ENCODE measurements at places on chromosomes 1 and 21.

GRCh38 chr1:184677344-184677743, 77.3 kb downstream of the EDEM3 start:
- DNase-seq, result no peak

DNA sequence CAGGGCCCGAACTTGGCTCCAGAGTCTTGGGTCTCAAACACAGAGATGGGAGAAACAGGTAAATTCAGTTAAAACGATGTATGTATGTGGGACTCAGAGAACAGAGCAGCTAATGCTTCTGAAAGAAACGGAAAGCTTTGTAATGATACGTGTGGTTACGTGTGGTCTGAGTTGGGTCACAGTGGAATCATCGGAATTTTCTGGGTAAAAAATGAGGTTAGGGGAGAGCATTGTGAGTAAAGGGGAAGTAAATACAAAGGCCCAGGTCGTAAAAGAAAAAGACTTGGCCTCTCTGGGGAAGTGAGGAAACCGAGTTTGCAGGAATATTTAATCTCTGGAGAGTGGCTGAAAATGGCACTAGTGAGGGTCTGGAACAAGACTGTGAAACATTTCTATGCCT, 8.3 kb downstream of the NHLH2 start:
- DNase-seq, result no peak

DNA sequence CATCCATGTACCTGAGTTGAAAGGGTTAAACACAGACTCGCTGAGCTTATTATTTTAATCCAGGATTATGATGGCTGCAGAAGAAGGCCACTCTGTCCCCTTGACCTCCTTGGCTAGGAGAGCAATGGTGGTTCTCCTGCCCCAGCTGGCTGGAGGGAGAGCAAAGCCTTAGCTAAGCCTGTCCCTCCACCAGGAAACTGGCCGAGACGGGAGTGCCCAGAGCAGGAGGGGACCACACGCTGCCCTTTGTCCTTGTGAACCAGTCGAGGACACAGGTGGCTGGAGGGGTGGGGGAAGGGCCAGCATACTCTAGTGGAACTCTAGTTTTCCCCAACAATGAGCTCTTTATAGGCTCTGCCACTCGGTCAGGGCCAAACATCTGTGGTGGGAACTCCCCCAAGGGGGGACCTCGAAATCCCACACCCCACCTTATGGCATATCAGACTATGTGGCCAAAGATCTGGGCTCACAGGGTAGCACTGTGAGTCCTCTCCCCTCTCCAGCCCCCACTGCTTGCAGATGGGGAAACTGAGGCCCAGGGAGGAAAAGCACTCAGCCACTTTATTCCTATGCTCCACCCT, 12.9 kb downstream of the KIAA1614 start:
- DNase-seq, result no peak

DNA sequence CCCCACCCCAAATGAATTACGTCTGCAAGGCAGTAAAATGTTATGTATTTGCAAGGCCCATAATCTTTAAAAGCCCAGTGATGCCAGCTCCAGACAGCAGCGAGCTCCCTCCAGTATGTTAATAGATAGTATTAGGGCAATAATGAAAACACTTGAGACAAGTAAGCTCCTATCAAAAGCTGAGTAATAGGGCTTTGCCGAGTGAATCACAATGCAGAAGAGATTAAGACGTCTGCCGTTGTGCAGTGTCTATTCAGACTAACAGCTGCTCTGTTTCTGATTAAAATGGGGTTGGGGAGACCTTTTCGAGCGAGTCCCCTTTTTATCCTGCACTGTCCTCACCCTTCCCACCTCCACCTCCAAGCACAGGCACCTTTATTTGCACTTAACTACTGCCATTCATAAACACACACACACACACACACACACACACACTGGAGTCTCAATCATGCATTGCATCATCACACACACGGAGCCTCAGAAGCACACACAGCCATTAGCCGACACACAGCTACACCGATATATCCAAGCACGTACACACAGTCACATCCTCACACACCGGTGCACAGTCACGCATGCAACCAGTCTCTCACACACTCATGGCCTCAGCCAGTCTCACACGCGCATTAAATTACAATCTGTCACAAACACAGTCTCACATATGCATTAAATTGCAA, 46.0 kb upstream of the FOXO6 start:
- no peak for DNase-seq

GRCh38 chr1:115694805-115695204, 53.0 kb downstream of the VANGL1 start:
- DNase-seq, result no peak

GRCh38 chr1:103945774-103946173, 196.1 kb downstream of the AMY1C start:
- no peak for DNase-seq

DNA sequence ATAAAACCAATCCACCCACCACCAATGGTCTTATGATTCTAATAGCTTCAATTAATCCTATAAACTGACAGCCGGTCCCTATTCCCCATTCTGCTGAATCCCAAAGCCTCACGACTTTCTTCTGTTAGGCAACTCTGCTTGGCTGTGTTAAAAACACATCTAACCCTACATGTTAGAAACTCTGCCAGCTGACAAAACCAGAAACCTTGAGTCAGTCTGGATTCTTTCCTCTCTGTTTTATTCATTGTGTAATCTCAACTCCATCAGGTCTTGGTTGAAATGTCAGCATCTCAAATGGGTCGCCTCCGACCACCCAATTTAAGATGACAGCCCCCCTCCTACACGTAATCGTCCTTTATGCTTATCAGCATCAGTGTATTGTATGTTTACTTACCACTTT, 312.1 kb downstream of the DISC1 start:
- no peak for DNase-seq

- DNase-seq, result peak; percentile 78
These were observed at the start of gene BEND5 for GRCh38 chr1:48776393-48777218. Gene BEND5, minus strand, starts transcription at chr1:48776891. Its CDS starts 60 bp downstream, at chr1:48776831.

DNA sequence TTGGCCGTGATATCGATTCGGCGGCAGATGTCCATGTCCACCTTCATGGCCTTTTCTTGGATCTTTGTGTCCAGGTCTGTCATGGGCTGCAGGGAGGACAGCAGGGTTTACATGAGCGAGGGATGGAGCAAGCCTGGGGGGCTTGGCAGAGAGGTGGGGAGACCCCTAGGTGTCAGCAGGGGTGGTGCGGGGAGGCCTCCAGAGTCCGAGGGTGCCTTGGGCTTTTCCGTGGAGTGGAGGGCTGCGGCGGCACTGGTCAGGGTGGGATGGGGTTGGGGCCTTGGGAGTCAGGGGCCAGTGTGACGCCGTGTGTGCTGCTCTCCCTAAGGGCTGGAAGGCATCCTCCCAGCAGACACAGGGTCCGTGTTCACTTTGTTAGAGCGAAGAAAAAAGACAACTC, 16.1 kb upstream of the ALDH4A1 start:
- no peak for DNase-seq

DNA sequence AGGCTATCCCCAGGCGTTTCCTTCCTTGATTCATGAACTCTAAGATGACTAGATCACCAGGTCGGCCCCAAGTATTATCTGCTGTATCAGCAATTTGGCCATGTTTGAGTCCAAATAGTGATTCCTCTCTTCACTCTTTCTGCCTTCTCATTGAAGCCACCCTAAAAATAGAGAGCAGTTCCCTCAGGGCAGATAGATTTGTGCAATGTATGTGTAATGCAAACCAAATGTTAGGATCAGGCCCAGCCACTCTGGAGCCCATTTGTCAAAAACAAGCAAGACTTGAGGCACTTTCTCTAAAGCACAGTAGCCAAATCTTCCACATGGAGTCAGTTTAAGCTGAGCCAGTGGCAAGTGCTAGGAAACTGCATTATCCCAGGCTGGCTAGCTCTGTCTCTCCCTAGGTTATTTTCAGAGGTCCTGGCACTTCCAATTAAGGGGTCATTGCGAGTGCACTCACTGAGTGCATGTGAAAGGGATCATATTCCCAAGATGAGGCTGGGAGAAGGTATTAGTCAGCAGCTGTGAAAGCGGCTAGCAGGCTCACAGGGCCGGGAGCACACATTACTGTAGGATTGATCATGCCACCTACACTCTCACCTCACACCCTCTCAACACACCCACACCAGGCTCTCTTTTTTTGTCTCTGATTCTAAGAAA, 97.9 kb upstream of the RAB3GAP2 start:
- DNase-seq, result peak; percentile 37

DNA sequence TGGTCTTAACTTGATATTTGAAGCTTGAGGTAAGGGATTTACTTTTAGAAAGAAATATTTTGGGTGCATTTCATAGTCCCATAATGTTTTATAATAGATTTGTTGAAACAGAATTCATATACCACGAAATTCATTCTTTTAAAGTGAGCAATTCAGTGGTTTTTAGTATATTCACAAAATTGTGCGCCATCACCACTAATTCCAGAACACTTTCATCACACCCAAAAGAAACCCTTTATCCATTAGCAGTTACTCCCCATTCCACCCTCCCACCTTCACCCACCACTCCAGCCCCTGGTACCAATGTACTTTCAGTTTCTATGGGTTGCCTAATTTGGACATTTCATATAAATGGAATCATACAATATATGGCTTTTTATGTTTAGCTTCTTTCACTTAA, 38.9 kb upstream of the DMRTB1 start:
- DNase-seq, result no peak

- DNase-seq, result no peak
These were observed 44.2 kb downstream of the MAP3K7CL start for GRCh38 chr21:29174607-29175013.

DNA sequence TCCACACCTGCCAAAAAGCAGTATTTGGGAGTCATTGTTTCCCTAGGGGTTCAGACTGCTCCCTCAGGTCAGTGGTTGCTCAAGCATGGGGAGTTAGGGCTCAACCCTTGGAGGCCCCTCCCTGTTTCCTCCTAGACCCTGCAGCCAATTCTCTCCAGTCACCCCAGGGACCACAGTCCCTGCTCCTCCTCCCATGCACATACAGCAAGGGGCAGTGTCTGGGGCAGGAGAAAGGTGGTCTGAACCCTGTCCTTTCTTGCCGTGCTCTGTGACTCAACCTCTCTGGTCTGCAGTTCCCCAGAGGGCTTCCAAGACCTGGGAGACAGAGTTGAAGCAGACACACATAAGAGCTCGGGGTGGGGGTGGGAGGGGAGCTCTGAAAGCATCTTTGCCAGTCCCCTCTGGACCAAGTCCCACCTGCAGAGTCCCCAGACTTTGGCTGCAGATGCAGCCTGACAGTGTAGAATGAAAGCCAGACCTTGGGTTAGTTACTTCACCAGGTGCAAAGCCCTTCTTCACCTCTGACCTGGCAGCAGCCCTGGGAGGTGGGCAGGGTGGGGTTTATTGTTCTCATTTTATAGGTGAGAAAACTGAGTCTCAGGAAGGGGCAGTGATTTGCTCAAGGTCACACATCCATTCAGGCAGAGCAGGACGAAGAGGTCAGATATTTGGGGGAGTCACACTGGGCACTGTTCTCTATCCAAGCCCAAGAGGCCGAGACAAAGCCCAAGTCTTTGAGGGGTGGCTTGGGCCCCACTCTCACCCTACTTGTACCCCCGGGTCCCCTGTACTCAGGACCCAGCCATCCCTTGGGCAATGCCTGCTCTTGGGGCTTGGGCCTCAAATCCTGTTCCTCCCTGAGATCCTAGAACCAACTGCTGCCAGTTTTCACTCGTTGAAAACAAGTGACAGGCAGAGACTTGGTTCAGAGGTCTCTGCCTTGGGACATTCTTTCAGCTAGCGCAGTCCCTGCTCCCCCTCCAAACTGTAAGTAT, 748 bp downstream of the PDZK1IP1 start:
- no peak for DNase-seq

GRCh38 chr1:10132852-10133251, 77.5 kb upstream of the KIF1B start:
- DNase-seq, result no peak

DNA sequence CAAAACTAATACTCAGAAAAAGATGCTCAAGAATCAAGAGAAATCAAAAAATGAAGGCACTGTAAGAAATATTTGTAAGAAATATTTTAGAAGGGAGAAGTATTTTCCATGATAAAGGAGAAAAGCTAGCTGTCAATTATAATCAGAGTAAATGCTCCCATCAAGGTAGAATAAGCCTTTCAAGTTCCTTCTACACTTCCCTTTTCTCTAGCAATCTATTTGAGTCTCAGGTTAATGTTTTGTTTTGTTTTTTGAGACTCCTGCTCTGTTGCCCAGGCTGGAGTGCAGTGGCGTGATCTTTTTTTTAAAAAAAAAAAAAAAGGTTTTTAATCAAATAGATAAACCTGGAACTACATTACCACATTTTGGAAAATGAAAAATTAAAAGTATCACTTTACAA, 33.3 kb downstream of the PUM1 start:
- DNase-seq, result no peak

DNA sequence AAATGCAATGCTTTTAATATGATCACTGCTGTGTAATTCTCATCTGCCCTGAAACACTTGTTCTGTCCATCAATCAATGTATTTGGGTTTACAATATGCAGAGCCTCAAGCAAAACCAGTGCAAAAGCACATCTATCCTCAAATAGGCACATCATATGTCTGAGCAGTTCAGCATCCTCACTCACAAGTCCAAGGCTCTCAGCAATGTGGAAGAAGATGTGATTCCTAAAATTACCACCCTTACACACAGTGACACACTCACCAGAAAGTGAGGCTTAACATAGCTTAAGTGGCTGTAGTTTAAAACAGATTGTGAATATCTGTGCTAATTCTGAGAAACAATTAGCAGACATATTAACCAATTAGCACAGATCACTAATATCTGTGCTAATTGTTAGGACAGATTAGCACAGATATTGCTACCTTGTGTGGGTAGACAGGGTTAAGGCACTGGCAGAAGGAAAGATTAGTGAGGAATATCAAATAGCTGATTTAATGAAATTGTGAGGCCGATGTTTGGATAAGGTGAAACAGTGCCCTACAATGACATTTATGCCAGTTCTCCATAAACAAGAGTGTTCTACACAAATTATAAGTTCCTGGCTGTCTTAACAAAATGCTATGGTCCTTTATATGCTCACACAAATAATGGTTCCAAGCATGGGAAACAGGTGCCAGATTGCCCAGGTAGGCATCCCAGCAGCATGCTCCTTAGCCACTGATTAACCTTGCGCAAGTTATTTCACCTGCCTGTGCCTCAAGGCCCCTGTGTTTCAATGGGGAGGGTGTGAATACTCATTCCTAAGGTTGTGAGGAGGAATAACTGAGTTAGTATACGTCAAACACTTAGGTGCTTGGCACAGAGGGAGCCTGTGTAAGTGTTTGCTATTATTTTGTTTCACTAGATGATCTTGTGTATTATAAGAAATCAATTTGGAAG, 41.7 kb downstream of the MRPL39 start:
- no peak for DNase-seq

All from glutamatergic neuron (in vitro differentiated cells).